ENCODE measurements at places on chromosomes 5 and 9. TPM values are rescaled to one million over a fixed set of nuclear protein-coding genes. Genes with fewer than 3 reads are reported as not detected.
A peak's percentile ranks its signal among the peaks of the same experiment; 100 is the strongest.

ESM1 gene
- not detected for total RNA-seq

DNA sequence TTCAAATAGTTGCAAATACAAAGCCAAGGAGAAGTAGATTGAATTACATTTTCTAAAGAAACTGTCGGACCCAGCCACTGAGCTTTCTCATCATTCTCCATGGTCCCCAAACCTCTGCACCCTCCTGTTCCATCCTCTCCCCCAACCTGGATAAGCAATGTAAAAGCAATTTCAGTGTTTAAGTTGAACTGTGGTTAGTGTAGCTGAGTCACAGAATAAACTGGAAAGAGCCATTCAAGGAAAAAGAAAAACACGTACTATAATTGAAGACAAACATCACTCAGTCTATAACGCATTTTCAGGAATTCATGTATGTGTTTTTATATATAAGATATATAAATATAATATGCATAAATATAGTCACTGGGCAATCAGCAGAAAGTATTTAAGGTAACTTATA lies 54.1 kb upstream of the TMEM161B start:
- no peaks in the 10 kb centered on the region for H3K36me3 ChIP-seq
- H3K4me3 ChIP-seq, result no peak overlapping the region
- DNase-seq, result no peak
- H3K4me1 ChIP-seq, result no peaks in the 10 kb centered on the region
- H3K27ac ChIP-seq, result no peak overlapping the region

GRCh38 chr9:129709438-129710168 lies 43.2 kb downstream of the PTGES start:
- DNase-seq, result no peak
- H3K4me3 ChIP-seq, result no peak overlapping the region
- H3K27me3 ChIP-seq, result peaks cover 3% of the 10 kb centered on the region
- no peaks in the 10 kb centered on the region for H3K36me3 ChIP-seq
- peaks cover 17% of the 10 kb centered on the region for H3K4me1 ChIP-seq

- H3K36me3 ChIP-seq, result no peaks in the 10 kb centered on the region
- no peak for DNase-seq
- H3K4me1 ChIP-seq, result no peaks in the 10 kb centered on the region
- peaks cover 2% of the 10 kb centered on the region for H3K27me3 ChIP-seq
Measured at GRCh38 chr5:2699686-2700085, 51.8 kb downstream of the IRX2 start.

DNA sequence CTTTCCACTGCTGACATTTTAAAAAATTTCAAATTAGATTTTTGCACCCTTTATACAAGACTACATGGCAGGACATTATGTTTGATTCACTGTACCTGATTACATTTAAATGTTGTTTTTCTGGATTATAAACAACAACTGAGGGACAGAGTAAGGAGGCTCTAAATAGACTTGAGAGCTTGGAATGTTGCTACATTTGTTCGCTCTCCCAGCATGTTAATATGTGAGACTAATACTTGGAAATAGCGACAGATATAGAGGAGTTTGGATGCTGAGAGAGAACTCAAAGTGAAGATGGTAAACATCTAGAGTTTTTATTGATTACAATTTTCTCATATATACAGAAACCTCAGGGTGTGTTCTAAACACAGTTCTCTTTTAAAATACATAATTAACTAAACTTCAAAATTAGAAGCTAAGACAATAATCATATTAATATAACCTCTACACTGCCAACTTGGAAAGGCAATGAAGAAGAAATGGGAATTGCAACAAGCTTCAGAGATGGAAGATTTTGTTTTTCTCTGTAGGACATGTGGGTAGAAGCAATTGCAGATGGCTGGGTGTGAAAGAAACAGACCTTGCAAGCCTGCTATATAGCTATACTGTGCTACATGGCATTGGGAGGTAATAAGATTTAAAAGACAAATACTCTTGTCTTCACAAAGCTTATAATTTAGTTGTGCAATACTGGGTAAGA lies 1.4 kb upstream of the NDFIP1 start:
- H3K27me3 ChIP-seq, result no peaks in the 10 kb centered on the region
- peaks cover 60% of the 10 kb centered on the region for H3K4me1 ChIP-seq
- H3K4me3 ChIP-seq, result peak overlapping the region; percentile 95
- DNase-seq, result no peak
- peak overlapping the region; percentile 99 for H3K27ac ChIP-seq

PAEP gene
- total RNA-seq, result not detected

DNA sequence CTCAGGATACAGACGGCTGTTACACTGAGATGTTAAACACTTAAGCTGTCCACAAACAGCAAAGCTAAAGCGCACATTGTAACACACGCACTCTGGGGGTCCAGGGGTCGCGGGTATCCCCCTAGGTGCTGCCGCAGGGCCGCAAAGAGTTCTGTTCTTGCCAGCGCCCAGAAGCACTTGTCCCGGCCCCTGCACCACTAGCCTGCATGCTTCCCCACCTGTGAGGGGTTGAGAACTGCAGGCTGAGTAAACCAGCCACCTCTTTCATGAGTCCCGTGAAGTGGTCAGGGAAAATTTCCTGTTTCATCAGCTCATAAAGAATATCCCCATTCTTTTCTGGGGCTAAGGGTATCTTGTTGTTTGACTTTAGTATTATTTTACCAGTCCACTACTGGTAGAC lies 154.4 kb upstream of the FBXL17 start:
- no peaks in the 10 kb centered on the region for H3K4me1 ChIP-seq
- DNase-seq, result no peak
- H3K36me3 ChIP-seq, result no peaks in the 10 kb centered on the region
- no peak overlapping the region for H3K27ac ChIP-seq

GRCh38 chr5:57862471-57862911 lies 379.9 kb upstream of the ACTBL2 start:
- H3K27me3 ChIP-seq, result no peaks in the 10 kb centered on the region
- no peak for DNase-seq
- H3K4me3 ChIP-seq, result no peak overlapping the region
- no peaks in the 10 kb centered on the region for H3K36me3 ChIP-seq
- H3K4me1 ChIP-seq, result no peaks in the 10 kb centered on the region

PPP2CA gene
- total RNA-seq, result 148 TPM

DNA sequence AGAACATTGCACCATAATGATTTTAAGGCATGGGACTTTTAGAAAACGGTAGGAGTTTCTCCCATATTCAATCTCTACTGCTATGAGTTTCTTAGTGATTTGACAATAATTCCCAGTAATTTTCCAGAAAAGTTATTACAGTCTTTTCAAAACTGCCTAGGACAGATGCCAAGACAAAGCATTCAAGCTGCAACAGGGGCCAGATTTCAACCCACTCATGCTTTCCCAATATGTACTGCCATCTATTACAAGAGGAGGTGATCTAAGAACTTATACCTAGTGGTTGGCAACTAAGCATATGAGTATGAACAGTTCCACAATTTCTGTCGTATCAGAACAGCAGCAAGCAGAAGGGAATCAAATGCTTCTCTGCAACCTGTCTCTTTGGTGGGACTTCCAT lies 95.1 kb upstream of the TMED7 start:
- H3K27ac ChIP-seq, result no peak overlapping the region
- H3K4me3 ChIP-seq, result no peak overlapping the region
- peaks cover 28% of the 10 kb centered on the region for H3K27me3 ChIP-seq
- H3K36me3 ChIP-seq, result no peaks in the 10 kb centered on the region
- no peaks in the 10 kb centered on the region for H3K4me1 ChIP-seq

PTGER4 gene
- total RNA-seq, result 91.2 TPM

GRCh38 chr9:135885100-135885853 lies 22.1 kb downstream of the CAMSAP1 start:
- H3K27me3 ChIP-seq, result no peaks in the 10 kb centered on the region
- DNase-seq, result peak; percentile 11
- H3K4me3 ChIP-seq, result no peak overlapping the region
- H3K27ac ChIP-seq, result peak overlapping the region; percentile 90
- H3K4me1 ChIP-seq, result peaks cover 57% of the 10 kb centered on the region

PCDHGB2 gene
- 0.18 TPM for total RNA-seq

TPPP gene
- 0.21 TPM for total RNA-seq

DNA sequence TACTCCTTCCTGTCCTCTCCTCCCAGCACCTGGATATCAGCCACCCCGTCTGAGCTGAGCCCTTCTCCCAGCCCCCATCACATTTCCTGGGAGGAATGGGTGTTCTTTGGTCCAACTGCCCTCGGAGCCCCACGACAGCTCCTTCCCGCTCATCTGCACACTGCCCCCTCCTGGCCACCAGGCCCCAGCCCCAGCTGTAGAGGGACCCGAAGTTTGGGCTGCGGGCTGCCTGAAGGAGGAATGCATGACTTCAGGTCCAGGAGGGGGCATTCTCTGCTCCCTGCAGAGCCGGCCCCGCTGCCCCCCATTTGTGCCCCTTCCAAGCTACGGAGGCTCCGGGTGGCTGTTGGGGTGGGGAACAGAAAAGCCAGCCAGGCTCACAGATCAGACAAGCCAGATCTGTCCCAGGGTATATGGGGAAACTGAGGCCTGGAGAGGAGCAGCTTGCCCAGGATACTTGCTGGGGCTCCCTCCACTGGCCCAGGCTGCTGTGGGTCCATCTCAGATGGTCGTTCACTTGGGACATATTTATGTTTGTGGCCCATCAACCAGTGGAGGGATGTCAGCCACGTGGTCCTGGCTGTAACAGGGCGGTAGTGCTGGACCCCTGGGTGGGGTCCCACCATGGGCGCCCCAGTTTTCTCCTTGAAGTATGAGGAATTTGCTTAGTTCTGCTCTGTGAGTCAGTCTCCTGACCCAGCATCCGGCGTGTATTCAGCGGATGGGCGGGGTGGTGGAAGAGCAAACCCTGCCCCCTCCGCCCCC lies 33.1 kb downstream of the DAB2IP start:
- no peaks in the 10 kb centered on the region for H3K36me3 ChIP-seq
- peak; percentile 62 for DNase-seq
- H3K4me3 ChIP-seq, result no peak overlapping the region
- H3K4me1 ChIP-seq, result no peaks in the 10 kb centered on the region
- H3K27me3 ChIP-seq, result peaks cover 5% of the 10 kb centered on the region
- H3K27ac ChIP-seq, result no peak overlapping the region

DNA sequence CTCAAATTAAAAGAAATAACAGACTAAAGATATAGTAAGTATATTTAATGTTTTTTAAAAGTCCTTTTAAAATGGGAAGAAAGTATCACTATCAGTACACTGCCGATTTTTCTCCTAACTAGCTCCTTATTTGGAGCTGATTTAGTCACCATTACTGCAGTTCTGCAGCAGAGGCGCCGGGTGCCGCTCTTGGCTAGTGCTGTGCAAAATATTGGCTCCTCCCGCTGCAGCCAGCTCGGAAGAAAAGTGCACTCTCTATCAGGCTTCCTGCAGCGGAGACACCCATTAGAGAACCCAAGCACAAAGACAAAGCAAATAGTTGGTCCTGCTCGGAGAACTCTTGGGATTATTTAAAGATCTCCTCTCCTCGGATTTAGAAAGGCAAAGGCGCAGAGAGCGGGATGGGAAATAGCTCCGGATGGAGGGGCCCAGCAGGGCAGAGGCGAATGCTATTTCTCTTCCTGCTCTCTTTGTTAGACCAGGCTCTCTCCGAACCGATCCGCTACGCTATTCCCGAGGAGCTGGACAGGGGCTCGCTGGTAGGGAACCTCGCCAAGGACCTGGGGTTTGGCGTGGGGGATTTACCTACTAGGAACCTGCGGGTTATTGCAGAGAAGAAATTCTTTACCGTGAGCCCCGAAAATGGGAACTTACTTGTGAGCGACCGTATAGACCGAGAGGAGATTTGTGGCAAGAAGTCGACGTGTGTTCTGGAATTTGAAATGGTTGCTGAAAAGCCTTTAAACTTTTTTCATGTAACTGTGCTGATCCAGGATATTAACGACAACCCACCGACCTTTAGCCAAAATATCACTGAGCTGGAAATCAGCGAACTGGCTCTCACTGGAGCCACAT lies at the start of gene PCDHGB3:
TSS of gene PCDHGB3 (plus strand) at position 249 of the 855 bp plus-strand sequence. CDS start at position 402, 153 bp downstream.
- no peak within 1 kb of the TSS for H3K27ac ChIP-seq
- H3K36me3 ChIP-seq, result peaks cover 34% of the 10 kb centered on the region
- H3K4me3 ChIP-seq, result peak within 1 kb of the TSS; percentile 52
- peaks cover 61% of the 10 kb centered on the region for H3K27me3 ChIP-seq
- peak; percentile 63 for DNase-seq

TLX3 gene
- total RNA-seq, result not detected

FAM78A gene
- total RNA-seq, result 36.6 TPM

DNA sequence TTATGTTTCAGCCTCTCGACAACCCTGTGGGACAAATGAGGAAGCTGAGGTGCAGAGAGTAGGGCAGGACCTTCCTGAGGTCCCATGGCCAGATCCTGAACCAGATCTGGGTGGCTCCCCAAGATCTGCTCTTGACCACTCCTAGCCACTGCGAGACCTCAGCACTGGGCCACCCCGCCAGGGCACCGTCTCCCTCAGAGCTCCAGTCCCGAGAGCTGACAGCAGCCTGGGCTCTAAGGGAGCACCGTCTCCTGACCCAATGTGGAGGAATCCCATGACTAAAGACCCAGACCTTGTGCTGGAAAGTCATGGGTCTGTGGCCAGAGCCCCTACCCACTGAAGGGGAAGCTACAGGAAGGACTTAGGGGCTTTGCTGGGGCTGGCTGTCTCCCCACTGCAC lies 4.5 kb upstream of the LMX1B start:
- H3K27me3 ChIP-seq, result peaks cover 52% of the 10 kb centered on the region
- H3K4me3 ChIP-seq, result no peak overlapping the region

DNA sequence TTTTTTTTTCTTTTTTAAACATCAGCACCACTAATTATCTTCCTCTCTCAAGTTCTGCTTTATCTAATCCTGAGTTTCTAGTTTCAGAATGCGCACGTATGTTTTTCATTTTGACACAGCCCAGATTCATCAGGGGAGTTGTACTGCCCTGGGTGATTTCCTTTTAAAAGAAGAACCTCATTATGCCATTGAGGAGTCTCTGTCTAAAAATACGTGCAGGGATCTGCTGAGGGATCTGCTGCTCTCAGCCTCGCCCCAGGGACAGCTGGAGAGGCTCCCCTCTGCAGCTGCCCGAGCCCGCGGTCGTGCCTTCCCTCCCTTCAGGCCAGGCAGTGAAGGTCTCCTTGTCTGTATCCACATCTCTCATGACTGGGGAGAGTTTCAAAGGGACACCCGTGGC lies 273.1 kb downstream of the ARHGEF28 start:
- no peak overlapping the region for H3K27ac ChIP-seq
- H3K36me3 ChIP-seq, result no peaks in the 10 kb centered on the region
- peaks cover 35% of the 10 kb centered on the region for H3K27me3 ChIP-seq
- H3K4me3 ChIP-seq, result no peak overlapping the region
- H3K4me1 ChIP-seq, result peaks cover 7% of the 10 kb centered on the region

DNA sequence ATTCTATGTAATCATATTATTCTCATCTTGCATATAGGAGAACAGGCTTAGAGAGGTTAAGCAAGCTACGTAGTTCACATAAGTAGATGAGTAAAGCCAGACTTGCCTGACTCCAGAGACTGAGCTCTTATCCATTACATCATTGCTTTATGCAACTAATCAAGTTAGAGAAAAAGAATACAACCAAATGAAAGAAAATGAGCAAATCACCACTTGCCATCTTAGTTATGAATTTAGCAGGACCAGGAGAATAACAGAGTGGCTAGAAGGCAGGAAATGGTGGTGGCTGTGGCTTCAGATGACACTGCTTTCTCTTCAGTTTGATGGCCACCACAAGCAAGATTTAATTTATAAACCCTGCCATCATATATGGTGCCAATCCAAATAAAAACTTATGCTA lies 26.6 kb downstream of the POC5 start:
- H3K4me3 ChIP-seq, result no peak overlapping the region
- DNase-seq, result no peak
- H3K27me3 ChIP-seq, result no peaks in the 10 kb centered on the region

TJP2 gene
- 10.0 TPM for total RNA-seq

ARRDC3 gene
- 21.9 TPM for total RNA-seq

MUSK gene
- total RNA-seq, result not detected

Data from activated CD4-positive, alpha-beta T cell treated with anti-CD3 and anti-CD28 coated beads for 36 hours (primary cell).